Activated T-helper 17 cell treated with anti-CD3 and anti-CD28 coated beads, Interleukin-2, amount 50 U/mL, for 72 hours (primary cell): ENCODE measurements at places on chromosomes 1 and 21. TPM values are rescaled to one million over a fixed set of nuclear protein-coding genes. Genes with fewer than 3 reads are reported as not detected.
A peak's percentile ranks its signal among the peaks of the same experiment; 100 is the strongest.

GRCh38 chr21:41338455-41338854 is 21.9 kb downstream of the FAM3B start:
- no peak for ATAC-seq

DNA sequence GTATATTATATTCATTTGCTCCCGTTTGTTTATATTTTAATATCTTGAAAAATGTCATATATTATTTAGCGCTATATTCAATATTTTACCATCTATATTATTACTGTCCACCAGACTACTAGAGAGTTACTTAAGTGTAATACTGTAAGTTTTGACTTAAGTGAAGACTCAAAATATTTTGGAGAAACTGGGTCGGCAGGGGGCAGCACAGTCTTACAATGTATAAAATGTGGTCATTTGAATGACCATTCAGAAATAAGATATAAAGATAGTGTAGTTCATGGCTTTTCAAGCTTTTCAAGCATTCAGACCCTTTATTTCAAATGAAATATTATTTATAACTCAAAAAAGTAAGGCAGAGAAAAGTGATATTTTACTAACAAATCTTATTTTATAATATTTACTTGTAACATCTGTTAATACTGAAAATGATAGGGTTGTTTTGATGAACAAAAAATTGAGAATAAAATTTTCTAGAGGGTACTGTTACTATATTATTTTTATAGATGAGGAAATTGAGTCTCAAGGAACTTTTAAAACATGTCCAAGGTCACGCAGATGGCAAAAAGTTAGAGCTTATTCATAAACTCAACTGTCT is 89.0 kb upstream of the SERTAD4 start:
- ATAC-seq: no peak

The POTED gene
- total RNA-seq: not detected

- no peak for ATAC-seq
Observed at GRCh38 chr1:55196433-55197035, 18.6 kb downstream of the USP24 start.

DNA sequence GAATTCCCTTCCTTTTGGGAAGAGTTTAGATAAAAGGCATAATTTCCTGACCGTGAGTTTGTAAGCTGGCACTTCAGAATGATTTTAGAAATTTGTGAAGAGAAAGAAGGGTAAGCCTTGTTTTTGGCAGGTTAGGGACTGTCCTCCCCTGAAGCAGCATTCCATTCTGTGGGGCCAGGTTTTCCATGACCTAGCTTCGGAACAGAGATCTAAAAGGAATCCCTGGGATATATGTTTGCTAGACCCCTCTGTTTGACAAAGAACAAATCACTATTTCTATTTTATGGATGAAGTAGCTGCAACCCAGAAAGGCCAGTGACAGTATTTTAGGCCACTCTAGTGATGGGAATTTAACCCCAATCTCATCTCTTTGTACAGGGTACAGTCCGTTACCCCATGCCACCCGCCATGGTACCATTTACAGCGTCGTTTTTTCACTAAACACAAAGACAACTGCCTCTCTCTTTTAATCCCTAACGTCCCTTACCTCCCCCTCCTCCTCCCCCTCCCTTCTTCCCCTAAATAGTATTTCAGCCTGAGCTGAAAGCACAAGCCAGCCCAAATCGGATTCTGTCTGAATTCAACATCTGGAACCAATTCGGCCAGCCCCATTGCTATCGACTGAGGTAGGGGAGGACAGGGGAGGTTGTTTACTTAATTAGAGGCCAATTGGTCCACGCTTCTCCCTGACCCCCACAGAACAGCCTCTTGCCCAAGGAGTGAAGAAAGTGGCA is 23.4 kb upstream of the IKBKE start:
- ATAC-seq: no peak

The CHRM3 gene
- 0.13 TPM for total RNA-seq

The PLA2G2C gene
- 0.06 TPM for total RNA-seq

GRCh38 chr1:234925440-234926263 is 203.0 kb downstream of the TOMM20 start:
- peak; percentile 64 for ATAC-seq

The COPA gene
- 178 TPM for total RNA-seq

- no peak for ATAC-seq
Observed at GRCh38 chr1:207156826-207157225, 52.8 kb downstream of the C4BPA start.

The ADCY10 gene
- 0.98 TPM for total RNA-seq

The HSD3B1 gene
- not detected for total RNA-seq

GRCh38 chr1:84433258-84434080 is 35.2 kb downstream of the DNASE2B start:
- ATAC-seq: peak; percentile 76

DNA sequence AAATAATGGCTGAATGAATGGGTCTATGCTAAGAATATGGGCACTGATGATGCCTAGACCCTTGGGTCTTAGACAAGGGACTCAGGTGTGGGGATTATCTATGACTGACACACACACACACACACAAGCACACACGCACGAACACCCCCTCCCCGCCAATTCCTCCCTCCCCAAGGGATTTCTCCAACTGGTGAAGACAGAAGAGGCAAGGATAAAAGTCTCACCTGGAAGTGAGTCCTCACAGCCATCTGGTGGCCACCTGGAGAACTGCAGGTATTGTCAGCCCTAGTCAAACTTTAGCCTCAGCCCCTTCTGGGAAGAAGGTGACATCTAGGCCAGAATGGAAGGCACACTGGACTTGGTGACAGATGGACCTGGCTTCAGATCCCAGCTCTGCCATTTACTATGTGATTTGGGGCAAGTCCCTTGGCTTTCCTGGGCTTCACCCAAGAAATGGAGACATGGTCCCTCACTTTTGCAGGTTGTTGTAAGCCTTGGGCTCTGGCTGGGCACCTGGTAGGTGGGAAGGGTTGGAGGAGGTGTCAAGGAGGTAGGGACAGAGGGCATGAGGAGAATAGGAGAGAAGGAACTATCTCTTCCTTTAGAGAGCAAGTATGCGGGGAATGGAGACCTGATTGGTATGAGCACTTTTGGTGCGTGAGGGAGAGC is 4.0 kb upstream of the GPR3 start:
- ATAC-seq: no peak

DNA sequence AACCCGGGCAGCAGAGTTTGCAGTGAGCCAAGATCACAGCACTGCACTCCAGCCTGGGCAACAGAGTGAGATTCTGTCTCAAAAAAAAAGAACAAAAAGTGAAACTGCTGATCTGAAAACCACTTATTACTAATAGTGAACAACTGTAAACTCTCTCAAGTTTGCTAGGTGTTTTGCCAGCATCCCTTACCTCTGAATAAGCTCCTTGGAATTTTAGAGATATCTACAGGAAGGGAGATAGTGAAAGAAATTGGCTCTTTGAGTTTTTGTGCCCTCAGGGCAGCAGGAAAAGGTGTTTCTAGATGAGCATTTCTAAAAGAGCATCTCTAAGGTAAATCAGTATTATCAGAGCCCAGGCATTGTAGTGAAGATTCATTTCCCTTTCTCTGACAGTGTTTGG is 27.1 kb downstream of the PARK7 start:
- no peak for ATAC-seq

DNA sequence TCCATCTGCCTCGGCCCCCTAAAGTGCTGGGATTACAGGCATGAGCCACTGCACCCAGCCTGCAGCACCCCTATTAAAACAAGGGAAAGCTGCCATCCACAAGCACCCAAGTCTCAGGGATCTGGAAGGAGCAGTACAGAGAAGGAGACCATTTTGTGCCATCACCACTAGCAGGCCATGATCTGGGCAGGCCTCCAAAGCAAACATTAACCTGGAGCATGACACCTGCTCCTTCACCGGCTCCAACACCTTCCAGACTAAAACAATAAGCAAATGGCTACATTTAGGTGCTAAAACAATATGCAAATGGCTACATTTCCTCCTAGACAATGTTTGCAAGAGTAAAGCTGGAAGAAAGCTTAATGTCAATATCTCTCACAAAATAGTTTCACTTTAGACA is 16.7 kb downstream of the MEAF6 start:
- ATAC-seq: no peak

DNA sequence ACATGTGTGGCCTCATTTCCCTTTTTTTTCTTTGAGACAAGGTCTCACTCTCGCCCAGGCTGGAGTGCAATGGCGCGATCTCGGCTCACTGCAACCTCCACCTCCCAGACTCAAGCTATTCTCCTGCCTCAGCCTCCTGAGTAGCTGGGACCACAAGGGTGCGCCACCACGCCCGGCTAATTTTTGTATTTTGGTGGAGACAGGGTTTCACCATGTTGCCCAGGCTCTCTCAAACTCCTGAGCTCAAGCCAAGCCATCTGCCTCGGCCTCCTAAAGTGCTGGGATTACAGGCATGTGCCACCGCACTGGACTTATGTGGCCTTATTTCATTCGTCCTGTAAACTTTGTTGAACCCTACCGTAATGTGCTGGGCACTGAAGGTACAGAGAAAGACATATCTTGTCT is 569 bp upstream of the WARS2 start:
- ATAC-seq: peak; percentile 22

The CFHR3 gene
- total RNA-seq: not detected

DNA sequence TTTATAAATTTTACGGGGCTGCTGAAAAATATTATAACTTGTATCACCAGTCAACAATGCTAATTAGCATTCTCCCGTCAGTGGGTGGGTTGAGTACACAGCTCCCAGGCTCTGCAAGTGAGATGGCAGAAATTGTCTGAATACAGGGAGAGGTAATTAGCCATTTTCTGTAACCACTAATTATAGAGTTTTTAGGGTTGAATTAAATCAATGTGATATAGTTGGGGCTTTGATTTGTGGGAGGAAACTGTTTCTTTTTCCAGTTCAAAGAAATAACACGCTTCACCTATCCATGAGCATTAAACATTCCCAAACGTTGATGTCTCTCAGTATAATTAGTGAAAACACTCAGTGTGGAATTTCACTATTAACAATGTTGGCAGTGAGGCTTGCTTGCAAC is 1.5 kb downstream of the VANGL1 start:
- no peak for ATAC-seq

DNA sequence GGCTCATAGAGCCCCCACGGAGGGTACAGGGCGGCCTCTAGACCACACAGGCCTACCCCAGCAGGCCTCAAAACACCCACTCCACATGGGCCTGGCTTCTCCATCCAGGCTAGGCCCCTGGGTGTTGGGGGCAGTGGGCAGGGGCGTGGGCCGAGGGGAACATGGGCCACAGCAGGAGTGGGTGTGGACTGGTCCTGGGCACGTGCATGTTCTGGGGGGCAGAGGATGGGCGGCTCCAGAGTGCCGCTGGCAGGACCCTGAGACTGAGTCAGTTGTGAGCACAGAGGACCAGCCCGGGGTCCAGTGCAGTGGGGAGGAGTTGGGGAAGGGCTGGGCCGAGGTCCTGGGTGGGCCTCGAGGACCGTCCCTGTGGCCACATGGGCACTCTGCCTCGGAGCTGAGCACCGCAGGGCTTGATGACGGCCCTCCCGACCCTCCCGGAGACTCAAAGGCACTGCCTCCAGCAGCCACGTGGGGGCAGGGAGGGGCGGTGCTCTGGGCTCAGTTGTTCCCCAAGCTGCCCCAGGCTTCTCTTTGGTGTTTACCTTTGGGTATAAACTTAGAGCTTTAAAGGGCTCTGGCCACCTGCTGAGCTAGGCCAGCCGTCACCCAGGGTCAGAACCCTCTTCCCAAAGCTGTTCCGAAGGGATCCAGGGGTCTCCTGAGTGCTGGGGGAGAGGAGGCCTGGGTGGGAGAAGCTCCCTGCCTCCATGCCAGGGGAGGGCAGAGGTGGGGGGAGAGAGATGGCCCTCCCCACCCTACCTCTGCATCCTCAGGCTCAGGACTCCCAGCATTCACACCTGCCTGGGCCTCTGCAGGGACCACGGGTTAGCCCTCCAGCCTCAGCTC is 79.9 kb downstream of the MORN1 start:
- ATAC-seq: peak; percentile 50

The TSPEAR gene
- 0.08 TPM for total RNA-seq

The TNFRSF9 gene
- 22.2 TPM for total RNA-seq

The FLG gene
- total RNA-seq: not detected

DNA sequence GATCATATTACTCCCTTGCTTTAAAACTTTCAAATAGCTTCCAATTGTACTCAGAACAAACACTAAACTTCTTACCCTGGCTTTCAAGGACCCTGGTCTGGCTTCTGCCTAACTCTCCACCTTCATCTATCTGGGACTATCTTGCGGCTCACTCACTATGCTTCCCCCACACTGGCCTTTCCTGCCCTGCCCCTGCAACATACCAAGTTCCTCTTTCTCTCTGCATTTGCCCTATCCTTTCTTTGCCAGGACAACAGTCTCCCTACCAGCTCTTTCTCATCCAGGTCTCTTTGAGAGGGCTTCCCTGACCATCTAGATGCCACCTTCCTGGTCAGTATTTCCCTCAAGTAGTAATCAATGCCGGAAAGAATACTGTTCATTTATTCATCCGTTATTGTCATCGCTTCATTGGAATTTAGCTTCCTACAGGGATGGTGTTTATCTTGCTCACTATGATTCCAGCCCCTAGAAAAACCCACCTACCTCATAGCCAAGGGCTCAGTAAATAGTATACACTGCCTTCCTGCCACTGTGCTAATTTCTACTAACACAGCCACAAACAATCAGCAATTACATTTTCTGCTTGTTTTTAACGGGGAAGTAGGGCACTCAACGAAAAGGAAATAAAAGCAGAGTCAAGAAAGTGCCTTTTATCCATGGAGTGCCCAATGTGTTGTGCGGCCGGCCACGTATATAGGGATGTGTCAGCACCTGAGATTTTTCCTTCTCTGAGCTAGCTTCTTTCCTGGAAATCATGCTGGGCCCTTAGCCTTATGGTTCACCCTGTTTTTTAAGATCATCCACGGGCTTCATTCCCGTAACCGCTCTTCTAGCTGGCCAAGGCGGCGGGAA is 521 bp upstream of the CDC7 start:
- ATAC-seq: peak; percentile 54

The OR2W3 gene
- total RNA-seq: not detected

GRCh38 chr21:34546542-34546941 is 34.5 kb upstream of the KCNE1 start:
- ATAC-seq: no peak

GRCh38 chr1:151356696-151357095 is 9.6 kb upstream of the RFX5 start:
- no peak for ATAC-seq

DNA sequence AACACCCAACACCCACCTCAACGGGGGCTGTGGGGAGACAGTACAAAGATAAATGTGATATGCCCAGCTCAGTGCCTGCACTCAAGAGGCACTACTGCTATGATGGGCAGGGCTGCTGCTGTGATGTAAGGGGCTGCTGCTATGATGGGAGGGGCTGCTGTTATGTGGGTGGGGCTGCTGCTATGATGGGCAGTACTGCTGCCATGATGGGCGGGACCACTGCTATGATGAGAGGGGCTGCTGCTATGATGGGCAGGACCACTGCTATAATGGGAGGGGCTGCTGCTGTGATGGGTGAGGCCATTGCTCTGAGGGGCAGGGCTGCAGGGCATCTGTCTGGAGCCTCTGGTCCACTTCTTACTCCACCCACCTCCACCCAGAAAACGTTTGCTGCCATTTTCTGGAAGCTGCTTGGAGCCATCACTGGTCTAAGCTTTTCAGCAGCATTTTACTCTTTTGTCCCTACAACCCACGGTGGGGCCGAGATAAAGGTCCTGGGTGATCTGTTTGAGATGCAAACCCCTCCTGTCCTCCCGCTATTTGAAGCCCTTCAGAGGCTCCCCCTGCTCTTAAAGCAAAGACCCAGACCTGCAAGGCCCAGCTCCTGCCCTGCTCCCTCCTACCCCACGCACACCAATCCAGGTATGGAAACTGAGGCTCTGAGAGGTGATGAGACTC is 656.9 kb downstream of the PTPRU start:
- ATAC-seq: no peak

The LRRC40 gene
- total RNA-seq: 24.0 TPM

The PFKFB2 gene
- 0.85 TPM for total RNA-seq

- ATAC-seq: no peak
Observed at GRCh38 chr21:34818662-34819158, 149.9 kb downstream of the CLIC6 start.
